ENCODE measurements at places on chromosomes 6 and 20.

DNA sequence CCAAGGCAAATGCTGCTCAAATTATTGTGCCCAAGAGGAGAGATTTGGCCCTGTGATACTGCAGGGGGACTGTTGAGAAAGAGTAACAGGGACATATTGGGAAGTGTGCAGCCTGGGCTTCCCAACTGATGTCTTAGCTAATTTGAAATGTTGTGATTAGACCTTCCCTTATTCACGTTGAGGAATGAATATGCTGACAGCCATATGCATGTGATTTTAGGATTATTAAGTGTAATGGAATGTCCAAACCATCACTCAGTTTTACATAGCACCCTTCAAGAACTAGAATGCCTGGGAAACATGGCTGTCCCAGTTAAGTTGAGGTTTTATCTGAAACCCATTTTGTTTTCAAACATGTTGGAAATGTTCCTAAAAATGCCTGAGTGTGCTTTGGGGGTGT is 81.4 kb downstream of the CARMIL1 start:
- no peak for DNase-seq

DNA sequence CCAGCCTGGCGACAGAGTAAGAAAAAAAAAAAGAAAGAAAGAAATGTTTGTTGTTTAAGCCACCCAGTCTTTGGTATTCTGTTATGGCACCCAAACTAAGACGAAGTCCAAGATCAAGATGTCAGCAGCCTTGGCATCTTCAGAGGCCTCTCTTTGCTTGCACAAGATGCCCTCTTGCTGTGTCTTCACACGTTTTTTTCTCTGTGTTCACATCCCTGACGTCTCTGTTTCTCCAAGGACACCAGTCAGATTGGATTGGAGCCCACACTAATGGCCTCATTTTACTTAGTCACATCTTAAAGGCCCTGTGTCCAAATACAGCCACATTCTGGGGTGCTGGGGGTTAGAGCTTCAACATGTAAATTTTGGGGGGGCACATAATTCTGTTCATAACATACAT is 380.9 kb downstream of the GJA1 start:
- no peak for DNase-seq

DNA sequence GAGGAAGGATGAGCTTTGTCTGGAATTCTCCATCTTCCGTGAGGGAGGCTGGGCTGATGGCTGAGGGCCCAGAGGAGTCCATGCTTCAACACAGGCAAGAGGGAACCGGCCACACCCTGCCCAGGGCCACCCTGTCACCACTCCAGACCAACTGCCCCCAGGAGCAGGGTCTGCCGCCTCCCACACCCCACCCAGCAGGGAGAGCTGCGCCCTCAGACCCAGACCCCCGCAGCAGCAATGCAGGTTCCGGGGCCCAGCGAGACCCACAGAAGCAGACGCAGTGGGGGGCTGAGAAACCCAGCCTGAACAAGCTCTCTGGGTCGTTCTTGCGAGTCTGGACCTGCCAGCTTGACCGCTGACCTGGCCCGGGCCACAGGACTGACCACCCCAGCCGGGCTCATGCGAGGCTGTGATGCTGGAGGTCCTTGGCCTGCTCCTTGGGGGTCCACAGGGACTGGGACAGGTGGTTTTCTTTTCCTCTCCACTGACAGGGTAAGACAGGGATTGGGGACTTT is 25.0 kb downstream of the FRMD1 start:
- DNase-seq: no peak

- DNase-seq: no peak
Observed at GRCh38 chr20:43699941-43700565, 26.7 kb downstream of the GTSF1L start.

- no peak for DNase-seq
Observed at GRCh38 chr6:74851596-74851995, 354.3 kb downstream of the COL12A1 start.

DNA sequence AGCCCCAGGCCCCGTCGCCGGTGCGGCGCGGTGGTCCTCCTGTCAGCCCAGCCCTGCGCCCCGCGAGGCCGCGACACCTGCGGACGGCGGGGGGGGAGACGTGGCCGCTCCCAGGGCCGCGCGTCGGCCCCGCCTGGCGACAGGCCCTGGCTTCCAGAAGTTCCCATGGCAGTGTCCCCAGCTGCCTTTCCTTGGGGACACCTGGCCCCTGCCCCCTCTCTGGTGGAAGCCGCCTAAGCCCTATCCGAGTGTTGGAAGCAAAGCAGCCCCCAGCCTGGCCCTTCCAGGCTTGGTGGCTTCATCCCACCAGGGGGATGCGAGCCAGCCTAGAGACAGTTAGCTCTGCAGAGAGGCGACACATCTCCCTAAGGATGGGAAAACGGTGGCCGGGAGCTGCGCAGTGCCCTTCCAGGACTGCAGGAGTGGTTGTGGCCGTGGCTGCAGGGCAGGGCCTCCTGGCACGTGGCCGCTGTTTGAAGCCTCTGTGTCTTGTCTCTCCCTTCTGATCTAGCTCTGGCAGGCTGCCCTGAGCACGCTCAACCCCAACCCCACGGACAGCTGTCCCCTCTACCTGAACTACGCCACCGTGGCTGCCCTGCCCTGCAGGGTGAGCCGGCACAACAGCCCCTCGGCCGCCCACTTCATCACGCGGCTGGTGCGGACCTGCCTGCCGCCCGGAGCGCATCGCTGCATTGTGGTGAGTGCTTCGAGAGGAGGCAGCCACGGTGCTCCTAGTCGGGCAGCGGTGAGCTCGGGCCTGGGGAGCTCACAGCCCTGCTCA is 816 bp downstream of the NPEPL1 start:
- DNase-seq: no peak

GRCh38 chr6:15313367-15313766 is 67.5 kb downstream of the JARID2 start:
- no peak for DNase-seq

GRCh38 chr6:24718449-24719124 is 367 bp downstream of the C6orf62 start:
- DNase-seq: no peak

DNA sequence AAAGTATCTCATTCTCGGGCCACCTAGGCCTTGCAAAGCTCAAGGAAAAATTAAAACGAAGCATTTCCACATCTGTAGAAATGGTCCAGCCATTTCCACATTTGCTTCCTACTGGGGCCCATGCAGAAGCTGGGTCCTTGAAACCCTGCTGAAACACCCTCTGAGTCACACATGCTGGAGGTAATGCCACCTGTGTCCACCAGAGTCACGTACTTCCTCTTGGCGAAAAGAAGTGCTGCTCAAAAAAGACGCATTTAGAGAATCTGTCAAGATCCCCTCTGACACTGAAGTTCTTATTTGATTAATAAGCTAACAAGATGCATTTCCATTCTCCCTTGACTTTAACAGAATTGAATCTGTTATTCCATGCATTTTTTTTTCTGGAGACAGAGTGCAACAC is 423.2 kb downstream of the PREX1 start:
- DNase-seq: no peak

- no peak for DNase-seq
Observed at GRCh38 chr6:46736906-46737305, 1.7 kb upstream of the PLA2G7 start.

GRCh38 chr6:44897316-44897715 is 430.8 kb upstream of the RUNX2 start:
- DNase-seq: no peak

DNA sequence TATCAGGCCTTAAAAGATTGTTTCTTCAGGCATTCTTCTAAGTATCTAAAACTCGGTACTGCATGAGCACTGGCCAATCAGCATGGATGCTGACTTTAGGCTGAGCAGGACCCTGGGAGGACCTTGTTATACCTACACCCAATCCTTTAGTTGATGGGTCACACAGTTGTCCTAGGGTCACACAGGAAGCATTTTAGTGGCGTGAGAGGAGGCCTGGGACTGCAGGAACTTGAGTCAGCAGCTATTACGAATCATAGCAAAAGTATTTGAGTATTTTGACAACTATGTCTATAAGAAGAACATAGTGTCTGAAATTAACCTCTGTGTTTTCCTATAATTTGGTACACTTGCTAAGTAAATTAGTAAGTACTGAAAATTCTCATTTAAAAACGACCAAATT is 741.4 kb downstream of the HACE1 start:
- no peak for DNase-seq

DNA sequence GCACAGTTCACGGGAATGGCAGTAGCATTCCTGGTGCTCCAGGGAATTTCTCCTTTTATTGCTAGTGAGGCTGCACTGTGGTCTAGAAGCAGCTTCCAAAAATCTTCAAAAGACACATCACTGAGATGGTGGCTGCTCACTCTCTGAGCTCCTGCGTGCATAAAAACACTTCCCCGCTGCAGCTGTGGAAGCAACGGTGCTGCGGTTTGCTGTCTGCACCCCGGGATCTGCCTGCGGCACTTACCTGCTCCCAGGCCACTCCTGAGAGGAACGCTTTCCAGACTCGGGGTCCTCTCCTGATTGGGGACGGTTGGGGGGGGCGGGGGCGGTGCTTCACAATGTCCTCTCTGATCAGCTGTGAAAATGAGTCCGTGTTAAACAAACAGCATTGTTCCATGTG is 77.9 kb downstream of the TMEM242 start:
- no peak for DNase-seq

DNA sequence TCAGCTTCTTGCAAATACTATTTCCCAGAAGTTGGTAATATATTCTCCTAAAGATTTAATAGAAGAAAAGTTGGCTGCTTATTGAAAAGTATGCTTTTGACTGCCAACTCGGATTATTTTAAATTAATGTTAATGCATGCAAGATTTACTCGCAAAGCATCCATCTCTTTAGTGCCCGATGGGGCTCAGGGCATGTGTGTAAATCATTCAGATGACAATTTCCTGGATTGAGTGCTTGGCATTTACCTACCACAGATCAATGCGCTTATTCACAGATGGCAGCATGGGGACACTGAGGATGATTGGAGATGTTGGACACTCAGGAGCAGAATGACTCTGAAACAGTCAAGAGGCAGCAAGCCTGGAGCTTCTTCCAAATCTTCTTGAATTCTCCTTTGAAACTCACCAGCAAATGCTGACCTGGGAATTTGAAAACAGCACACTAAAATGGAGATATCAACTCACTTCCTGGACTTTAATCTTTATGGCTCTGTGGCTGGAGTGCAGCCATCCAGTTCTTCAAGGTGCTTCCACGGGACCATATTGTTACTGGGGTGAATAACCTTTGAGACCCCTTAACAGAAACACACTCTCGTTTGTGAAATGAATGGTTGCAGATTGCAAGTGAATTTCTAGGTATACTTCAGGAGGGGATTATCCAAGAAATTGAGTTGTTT is 34.1 kb upstream of the TIAM2 start:
- no peak for DNase-seq

GRCh38 chr6:106609699-106610098 is 19.6 kb downstream of the RTN4IP1 start:
- DNase-seq: no peak

DNA sequence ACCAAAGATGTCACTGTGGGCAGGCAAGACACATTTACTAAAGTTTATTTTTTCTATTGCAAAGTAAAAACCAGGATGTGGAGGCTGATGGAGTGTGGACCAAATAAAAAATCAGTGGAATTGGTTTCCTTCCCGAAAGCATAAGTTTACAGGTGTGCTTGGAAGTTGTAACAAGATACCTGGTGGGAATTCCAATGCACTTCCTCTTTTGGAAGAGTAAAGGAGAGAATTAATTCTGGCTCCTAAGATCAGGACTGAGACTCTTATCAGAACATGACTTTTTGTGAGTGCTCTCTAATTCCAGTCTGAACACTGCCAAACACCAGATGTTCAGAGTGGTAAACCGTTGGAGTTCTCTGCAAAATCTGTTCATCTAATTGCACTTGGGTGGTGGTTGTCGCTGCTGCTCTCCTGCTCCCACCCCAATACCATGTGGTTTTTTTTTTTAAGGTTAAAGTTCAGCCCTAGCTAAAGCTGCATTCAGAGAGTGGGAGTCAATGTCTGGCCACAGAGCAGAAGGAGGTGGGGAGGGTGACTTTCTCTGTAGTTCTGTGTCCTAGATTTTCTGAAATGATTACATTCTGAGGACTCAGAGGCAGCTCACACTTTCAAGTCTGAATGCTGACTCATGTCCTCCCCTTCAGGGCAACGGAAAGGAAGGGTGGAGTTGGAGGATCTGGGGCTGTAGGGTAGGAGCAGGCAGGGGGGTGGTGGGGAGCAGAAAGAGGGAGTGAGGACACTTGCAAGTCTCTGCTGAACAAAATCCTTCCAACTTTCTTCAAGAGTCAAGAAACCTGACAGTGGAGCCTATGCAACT is 275.8 kb upstream of the PRDM1 start:
- peak; percentile 3 for DNase-seq

- DNase-seq: no peak
Observed at GRCh38 chr20:63035603-63036185, 28.9 kb upstream of the BHLHE23 start.

GRCh38 chr6:74467533-74468215 is 738.2 kb downstream of the COL12A1 start:
- DNase-seq: no peak

- peak; percentile 31 for DNase-seq
Observed at GRCh38 chr20:25865715-25866656, 169.3 kb upstream of the ZNF337 start.
